ENCODE measurements at places on chromosomes 4 and X.

DNA sequence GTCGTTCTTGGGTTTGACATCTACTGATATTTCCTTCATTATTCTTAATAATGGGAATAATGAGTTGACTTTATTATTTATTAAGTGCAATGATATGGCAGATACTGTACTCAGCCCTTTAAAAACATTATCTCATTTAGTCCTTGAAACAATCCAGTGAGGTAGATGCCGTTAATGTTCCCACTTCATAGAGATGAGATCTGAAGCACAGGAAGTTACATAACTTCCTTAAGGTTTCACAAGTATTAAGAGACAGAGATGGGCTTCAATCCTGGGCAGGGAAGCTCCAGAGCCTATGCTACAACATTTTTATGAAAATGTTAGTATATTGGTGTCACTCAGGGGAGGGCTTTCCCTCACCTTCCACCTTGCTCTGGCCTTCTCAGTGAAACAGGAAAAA is 9.7 kb upstream of the KLHL13 start:
- DNase-seq: no peak

- no peak for DNase-seq
Measured at GRCh38 chr4:148955564-148956297, 513.5 kb upstream of the NR3C2 start.

GRCh38 chrX:115952417-115953092 is 218.0 kb upstream of the AGTR2 start:
- DNase-seq: no peak

- no peak for DNase-seq
Measured at GRCh38 chr4:29581457-29581856, 1138.7 kb upstream of the PCDH7 start.

- no peak for DNase-seq
Measured at GRCh38 chr4:93384887-93385286, 443.7 kb upstream of the ATOH1 start.

DNA sequence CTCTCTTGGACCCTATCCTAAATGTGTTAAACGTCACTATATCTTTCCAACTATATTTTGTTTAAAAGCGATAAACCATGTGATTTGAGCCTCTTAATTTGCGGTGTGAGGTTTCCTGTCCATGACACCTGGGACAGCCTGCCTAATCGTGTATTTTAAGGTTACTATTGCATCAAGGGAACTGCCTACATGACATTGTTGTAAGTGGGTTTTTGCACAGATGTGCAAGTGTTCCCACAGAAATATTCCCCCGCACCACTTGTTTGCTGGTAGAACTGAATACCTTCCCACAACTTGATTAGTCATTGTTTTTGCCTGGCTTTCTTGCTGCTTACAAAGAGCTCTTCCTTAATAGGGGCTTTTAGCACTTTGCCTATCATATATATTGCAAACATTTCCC is 5.1 kb upstream of the FAM184B start:
- DNase-seq: no peak

DNA sequence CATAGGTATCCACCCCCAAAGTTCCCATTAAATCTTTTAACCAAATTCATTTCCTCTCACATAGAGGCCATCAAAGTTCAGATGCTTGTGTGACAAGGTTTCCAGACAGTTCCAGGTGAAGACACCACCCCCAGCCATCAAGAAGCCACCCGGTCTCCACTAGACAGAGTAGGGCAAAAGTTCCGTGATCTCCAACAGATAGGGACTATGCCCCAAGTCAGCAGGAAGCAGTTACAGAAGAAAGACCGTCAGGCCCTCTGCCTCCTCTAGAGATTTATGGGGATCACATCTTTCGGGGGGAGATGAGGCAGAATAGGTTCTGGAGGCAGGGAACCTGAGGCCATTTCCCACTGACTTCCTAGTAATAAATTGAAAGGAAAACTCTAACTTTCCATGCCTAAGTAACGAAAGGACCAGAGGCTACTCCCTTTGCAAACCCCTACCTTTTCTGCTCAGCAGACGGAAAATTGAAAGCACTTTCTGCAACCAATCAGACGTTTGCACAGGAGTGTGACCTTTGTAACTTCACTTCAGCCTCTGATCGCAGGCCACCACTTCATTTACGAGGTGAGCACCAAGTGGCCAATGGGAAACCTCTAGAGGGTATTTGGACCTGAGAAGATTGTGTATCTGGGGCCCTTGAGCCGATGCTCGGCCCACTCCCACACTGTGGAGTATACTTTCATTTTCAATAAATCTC is 18.5 kb upstream of the ZNF280C start:
- DNase-seq: no peak

DNA sequence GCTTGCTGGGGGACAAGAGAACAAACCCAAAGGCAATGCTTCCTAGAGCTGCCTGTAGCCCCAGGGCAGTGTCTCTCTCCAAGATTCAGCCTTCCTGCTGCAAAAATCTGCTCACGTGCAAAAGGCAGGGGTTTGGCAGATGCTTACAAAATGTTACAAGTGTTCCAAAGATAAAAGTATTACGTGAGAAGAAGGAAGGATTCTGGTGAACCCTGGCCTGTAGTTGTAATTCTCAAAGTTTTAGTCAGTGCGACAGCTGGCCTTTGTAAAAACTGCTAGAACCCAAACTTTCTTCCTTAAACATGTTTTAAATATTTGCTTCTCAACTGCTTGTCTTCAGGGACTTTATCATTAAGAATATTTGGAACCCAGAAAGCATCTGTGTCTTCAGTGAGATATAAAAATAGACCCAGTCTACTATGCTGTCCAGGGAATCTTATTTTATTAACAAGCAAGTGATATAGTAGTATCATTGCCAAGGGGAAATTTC is 232.3 kb downstream of the FRMPD4 start:
- no peak for DNase-seq

GRCh38 chr4:139672732-139673131 is 7.1 kb downstream of the MGST2 start:
- no peak for DNase-seq
